Hair follicle dermal papilla cell (primary cell): ENCODE measurements at places on chromosomes 16 and 17. TPM values are rescaled to one million over a fixed set of nuclear protein-coding genes. Genes with fewer than 3 reads are reported as not detected.

Gene MT1G
- not detected in 2 replicates for total RNA-seq

Gene C16orf96
- under 0.01 and 0.12 TPM in 2 replicates for total RNA-seq

Gene TNFRSF12A
- 189 and 267 TPM in 2 replicates for total RNA-seq

Gene TMEM114
- 0.24 TPM in 1 of 2 replicates, not detected in the other for total RNA-seq

Gene RHOT2
- total RNA-seq, result 49.2 and 53.2 TPM in 2 replicates

Gene ACSM2A
- total RNA-seq, result not detected in 2 replicates

Gene PDF
- total RNA-seq, result 11.2 and 12.4 TPM in 2 replicates

Gene HSD17B1
- total RNA-seq, result 0.12 and 0.81 TPM in 2 replicates

Gene KRTAP4-4
- not detected in 2 replicates for total RNA-seq

Gene KRT27
- not detected in 2 replicates for total RNA-seq

Gene WDR45B
- total RNA-seq, result 74.0 and 89.1 TPM in 2 replicates

Gene MYO15A
- 0.97 and 1.9 TPM in 2 replicates for total RNA-seq

Gene SEPTIN1
- 0.12 and 0.32 TPM in 2 replicates for total RNA-seq

Gene FOXJ1
- not detected in 2 replicates for total RNA-seq

Gene CBFB
- 42.9 and 47.7 TPM in 2 replicates for total RNA-seq

Gene MYOCD
- 0.24 and 0.81 TPM in 2 replicates for total RNA-seq
